CD8-positive, alpha-beta memory T cell (primary cell): ENCODE measurements at places on chromosomes 5 and 9. TPM values are rescaled to one million over a fixed set of nuclear protein-coding genes. Genes with fewer than 3 reads are reported as not detected.

GRCh38 chr5:57832875-57833274, 350.3 kb upstream of the ACTBL2 start:
- no peak for DNase-seq

GRCh38 chr5:132464156-132464939, 26.2 kb downstream of the IRF1 start:
- no peak for DNase-seq

DNA sequence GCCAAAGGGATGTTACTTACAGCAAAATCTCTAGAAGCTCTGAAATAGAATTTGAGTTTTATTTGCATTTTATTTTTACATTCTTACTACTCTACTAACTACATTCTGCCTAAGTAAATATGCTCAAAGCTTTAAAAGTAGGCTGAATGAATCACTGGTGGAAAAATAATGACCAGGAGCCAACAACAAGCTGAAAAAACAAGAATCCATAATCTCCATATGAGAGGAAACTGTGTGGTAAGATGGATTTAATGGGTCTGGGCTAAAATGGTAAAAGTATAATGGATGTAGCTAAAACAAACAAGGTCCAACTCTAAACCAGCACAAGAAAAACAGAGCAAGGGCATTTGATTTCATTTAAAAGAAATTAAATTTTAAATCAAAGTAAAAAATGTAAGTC, 525.8 kb upstream of the FTMT start:
- DNase-seq, result no peak

Gene ARHGEF37
- 0.53 TPM for total RNA-seq

Gene SLC36A3
- total RNA-seq, result not detected

Gene IL7R
- 272 TPM for total RNA-seq
